ENCODE measurements at places on chromosomes 13 and 19. TPM values are rescaled to one million over a fixed set of nuclear protein-coding genes. Genes with fewer than 3 reads are reported as not detected.

HSD17B14 gene
- 3.6 TPM for total RNA-seq

MISP3 gene
- total RNA-seq: 0.72 TPM

KLK3 gene
- total RNA-seq: not detected

TMTC4 gene
- total RNA-seq: 19.5 TPM

LSR gene
- not detected for total RNA-seq

PSG7 gene
- not detected for total RNA-seq

AXL gene
- total RNA-seq: 305 TPM

C19orf38 gene
- 0.81 TPM for total RNA-seq

NLRP4 gene
- not detected for total RNA-seq

DCLK1 gene
- 80.0 TPM for total RNA-seq

ADAMTSL5 gene
- total RNA-seq: 1.2 TPM

ANGPTL4 gene
- 4.4 TPM for total RNA-seq

ZNF525 gene
- 3.9 TPM for total RNA-seq

CPB2 gene
- not detected for total RNA-seq
